Neural crest cell (in vitro differentiated cells): ENCODE measurements at places on chromosomes 7 and 10. TPM values are rescaled to one million over a fixed set of nuclear protein-coding genes. Genes with fewer than 3 reads are reported as not detected.

The ANKRD61 gene
- 0.70 and 0.80 TPM in 2 replicates for total RNA-seq

DNA sequence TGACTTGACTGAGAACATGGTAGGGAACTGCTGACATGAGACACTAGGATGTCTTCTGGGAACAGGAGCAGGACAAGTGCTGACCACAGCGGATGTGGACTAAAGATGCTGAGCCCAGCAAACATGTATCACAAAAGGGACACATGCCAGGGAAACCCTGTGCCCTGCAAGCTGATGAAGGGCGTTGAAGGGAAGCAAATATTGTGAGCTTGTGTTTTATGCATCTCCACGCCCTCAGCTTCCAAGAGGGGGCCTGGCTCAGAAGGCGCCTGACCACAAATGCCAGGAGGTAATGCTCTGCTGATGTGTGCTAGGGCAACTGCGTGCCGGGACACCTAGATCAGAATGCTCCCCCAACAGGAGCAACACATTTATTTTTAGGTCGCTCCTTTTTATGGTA is 207.3 kb downstream of the CXCL12 start:
- DNase-seq, result no peak

The SPDYE2 gene
- total RNA-seq, result not detected in 2 replicates

The PPP1R17 gene
- 1.2 and 1.4 TPM in 2 replicates for total RNA-seq

- DNase-seq, result no peak
Observed at GRCh38 chr7:43337191-43337590, 224.7 kb downstream of the HECW1 start.

DNA sequence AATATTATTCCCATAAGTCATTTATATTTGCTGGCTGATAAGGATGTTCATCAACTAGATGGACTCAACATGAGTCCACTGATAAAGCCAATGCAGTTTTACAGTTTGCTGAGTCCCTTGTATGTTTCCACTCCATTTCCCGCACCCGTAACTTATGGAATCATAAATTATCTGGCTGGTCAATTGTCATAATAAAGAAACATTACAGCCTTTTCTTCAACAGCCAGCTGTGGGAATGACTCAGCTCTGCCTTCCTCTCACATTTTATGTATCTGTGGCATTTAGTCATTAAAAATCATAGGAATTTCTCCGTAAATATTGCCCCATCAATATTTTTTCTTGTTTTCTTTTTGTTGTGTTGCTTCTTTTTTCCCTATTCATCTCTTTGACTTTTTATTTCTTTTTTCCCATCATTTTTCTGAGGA is 22.3 kb upstream of the TMEM26 start:
- DNase-seq, result no peak

- no peak for DNase-seq
Observed at GRCh38 chr10:23676296-23676695, 237.4 kb downstream of the OTUD1 start.

The MOGAT3 gene
- total RNA-seq, result not detected in 2 replicates

- DNase-seq, result no peak
Observed at GRCh38 chr10:132545659-132546367, 8.2 kb downstream of the INPP5A start.

The ADRA2A gene
- 0.07 and 0.14 TPM in 2 replicates for total RNA-seq

The AKR1D1 gene
- total RNA-seq, result not detected in 2 replicates

GRCh38 chr10:102982296-102982695 is 64.2 kb downstream of the CNNM2 start:
- DNase-seq, result no peak

The PAPSS2 gene
- 1.3 and 2.7 TPM in 2 replicates for total RNA-seq

The MNX1 gene
- 0.14 and 0.34 TPM in 2 replicates for total RNA-seq

The PON3 gene
- total RNA-seq, result not detected in 2 replicates

DNA sequence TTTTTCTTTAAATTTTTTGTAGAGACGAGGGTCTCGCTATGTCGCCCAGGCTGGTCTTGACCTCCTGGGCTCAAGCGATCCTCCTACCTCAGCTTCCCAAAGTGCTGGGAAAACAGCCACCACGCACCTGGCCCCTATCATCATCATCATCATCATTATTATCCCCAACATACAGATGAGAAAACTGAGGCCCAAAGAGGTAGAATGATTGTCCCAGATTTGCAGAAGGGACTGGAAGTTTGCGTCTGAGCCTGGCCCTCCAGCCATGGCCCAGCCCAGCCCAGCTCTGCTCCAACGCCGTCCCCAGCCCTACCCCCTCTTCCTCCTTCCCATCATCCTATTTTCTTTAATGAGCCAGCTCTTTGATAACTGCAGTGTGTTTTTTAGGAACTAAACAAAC is 34.9 kb downstream of the TMEM130 start:
- DNase-seq, result no peak

The TECPR1 gene
- total RNA-seq, result 30.3 and 35.2 TPM in 2 replicates

DNA sequence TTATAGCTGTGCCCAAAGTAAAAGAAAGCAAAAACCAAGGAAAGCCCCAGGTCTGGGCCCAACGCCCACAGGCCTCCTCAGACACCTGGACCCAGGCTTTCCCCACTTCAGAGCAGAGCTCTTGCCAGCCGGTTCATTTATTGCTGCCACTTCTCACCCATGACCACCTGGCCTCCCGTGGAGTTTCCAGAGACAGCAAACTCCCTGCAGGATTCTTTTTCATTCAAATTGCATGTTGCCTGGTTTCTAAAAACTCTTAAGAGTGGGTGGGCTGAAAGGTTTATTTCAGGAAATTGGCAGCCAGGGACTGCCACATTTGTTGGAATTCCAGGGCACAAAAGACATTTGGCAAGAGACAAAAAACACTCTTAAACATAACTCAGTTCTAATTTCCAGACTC is 4.7 kb downstream of the VOPP1 start:
- no peak for DNase-seq

- peak; percentile 41 for DNase-seq
Observed at GRCh38 chr7:26202019-26202990, 760 bp downstream of the CBX3 start.

- no peak for DNase-seq
Observed at GRCh38 chr10:48594371-48594770, 10.5 kb downstream of the ARHGAP22 start.

The FLNC gene
- total RNA-seq, result 5.3 and 5.6 TPM in 2 replicates

- DNase-seq, result no peak
Observed at GRCh38 chr7:80053124-80053523, 81.5 kb upstream of the GNAI1 start.
